ENCODE measurements at places on chromosomes 2 and 18.

DNA sequence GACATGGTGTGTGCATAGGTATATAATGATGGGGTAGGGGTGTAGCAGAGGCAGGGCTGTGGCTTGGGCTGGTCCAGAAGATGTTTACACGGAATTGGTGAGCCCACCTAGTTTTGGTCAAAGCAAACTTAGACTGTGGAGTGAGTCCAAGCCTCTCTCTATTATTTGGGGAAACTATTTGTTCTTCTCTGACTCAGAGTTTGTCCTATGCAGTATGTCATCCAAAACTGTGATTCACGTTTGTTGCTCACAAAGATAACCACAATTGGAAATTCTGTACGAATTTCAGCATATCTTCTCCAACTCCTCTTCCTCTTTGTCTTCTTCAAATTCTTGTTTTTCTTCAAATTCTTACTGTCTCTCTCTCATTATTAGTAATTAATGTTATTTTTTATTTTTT is 292.9 kb downstream of the XIRP2 start:
- no peak for DNase-seq

GRCh38 chr2:234751275-234751973 is 200.4 kb upstream of the SH3BP4 start:
- no peak for DNase-seq

DNA sequence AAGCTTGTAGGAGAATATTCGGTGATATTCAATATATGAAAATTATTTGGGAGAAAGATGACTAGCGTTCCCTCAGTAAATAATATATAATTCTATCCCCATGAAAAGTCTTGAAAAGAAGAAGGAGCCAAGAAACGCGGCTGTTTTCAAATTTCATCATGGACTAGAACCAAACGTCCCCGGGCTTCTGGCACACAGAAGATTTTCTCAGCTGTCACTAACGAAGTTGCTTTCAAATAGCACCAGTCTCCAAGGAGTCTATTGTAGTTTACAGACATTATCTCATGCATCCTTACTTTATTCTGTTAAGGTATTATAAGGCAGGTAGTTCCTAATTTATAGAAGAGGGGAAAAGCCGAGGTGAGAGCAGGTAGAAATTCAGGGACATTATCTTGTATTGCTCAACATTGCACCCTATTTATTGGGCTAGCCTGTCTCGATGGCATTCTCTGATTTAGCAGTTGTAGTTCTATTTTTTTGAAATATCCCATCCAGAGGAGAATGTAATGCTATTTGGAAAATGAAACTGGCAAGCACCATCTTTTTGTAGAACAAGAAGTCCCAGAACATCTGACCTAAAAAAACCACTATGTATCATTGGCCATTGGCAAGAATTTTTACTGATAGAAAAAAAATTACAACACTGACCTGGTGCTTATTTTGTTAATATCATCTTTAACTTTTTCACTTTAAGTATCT is 198.1 kb upstream of the RASGRP3 start:
- DNase-seq = no peak

DNA sequence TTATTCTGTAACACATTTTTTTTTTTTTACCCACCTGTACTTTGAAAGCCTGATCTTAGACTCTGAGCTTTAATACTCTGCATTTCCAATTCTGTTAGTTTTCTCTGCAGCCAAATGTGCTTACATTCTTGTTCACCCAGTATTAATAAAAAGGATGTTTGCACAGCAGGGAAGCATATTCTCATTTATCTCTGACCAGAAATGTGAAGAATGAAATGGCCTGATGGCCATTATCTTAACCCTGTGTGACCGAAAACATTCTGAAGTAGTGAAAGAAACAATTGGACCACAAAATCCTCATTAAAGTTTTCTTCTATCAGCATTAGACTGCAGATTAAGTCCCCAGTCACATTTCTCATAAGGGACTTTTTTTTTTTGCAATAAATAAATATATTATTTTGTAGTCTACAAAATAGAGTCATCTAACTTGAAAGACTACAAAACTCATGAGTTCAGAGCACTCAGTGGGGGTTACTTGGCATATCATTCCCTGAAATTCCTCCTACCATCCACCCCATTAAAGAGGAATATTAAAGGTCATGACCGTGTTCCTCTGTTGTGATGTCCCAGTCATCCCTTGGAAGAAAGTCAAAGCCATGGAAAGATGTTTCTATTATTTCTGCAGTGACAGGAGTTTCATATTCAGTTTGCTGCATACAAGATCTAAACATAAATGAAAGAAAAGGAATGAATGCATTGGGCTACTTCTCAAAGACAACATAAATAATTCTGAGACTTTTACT is 364.4 kb downstream of the RND3 start:
- DNase-seq = no peak

- DNase-seq = no peak
These were observed 41.7 kb downstream of the MYO7B start for GRCh38 chr2:127577208-127577475.
